ENCODE measurements at places on chromosomes 3 and 15.
A peak's percentile ranks its signal among the peaks of the same experiment; 100 is the strongest.

DNA sequence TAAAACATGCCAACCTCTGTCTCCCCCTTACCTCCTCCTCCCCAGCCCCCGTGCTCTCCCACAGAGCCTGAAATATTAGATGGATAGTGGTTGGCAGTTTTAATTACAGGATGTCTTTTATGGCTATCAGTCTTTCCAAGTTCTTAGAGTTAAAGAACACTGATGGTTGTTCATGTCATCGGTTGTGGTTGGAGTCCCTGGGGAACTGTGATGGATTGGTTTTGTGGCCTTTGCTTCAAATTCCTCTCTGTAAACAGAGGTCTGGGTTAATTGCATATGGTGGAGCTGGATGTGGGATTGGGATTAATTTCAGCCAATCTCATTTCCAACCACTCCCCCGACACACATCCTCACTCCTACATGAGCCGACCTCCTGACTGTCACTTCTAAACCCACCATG is 164.5 kb upstream of the PROK2 start:
- peak; percentile 40 for DNase-seq

DNA sequence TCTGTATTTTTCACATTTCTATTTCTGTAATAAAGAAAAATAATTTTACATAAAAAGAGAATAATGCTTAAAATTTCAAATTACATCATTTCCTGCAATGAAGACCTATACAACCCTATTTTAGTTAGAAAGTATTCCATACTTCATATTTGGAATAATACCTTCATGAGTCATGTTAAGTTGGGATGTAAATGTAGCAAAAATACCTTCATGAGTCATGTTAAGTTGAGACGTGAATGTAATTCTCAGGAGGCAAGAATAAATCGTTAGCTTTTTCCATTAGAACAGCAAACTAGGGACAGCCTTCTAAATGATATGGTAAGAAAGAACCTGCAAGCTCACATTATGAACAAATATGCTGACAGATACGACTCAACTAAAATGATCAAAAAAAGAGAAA is 91.9 kb downstream of the NAALADL2 start:
- no peak for DNase-seq

- no peak for DNase-seq
Observed at GRCh38 chr3:106534206-106534605, 665.4 kb upstream of the CBLB start.

GRCh38 chr3:112773864-112774263 is 72.8 kb downstream of the CD200R1L start:
- DNase-seq: no peak

GRCh38 chr15:26628879-26629529 is 143.9 kb downstream of the GABRB3 start:
- peak; percentile 66 for DNase-seq

- DNase-seq: no peak
Observed at GRCh38 chr15:98904544-98904943, 103.0 kb downstream of the PGPEP1L start.

- DNase-seq: no peak
Observed at GRCh38 chr3:125622381-125622791, 27.1 kb upstream of the OSBPL11 start.

DNA sequence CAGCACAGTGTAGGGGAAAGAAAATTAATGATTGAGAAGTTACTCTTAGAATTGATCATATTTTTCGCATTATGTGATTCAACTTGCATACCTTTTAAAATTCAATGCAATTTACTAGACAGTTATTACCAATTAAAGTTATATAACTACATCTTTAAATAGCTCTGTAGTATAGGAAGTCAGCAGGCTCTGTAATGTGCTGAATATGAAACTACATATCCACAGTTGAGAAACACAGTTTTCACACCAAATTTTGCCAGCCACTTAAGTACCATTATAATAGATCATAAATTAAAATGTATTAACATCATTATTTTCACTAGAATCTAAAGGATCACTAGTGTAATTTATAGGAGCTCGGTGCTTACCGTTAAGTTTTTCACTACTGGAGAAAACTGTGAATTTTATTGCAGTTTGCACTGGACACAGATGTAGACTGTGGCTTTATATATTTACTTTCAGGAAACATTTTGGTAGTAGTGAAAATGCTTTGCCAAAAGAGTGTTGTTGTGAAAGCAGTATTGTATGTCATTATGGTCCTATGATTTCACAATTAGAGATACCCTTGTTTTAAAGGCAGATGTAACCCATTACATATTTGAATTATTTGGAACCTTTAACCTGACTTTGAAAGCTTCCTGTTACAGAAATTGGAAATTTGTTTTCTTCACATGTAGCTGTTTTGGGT is 113.6 kb downstream of the PLCL2 start:
- DNase-seq: no peak

DNA sequence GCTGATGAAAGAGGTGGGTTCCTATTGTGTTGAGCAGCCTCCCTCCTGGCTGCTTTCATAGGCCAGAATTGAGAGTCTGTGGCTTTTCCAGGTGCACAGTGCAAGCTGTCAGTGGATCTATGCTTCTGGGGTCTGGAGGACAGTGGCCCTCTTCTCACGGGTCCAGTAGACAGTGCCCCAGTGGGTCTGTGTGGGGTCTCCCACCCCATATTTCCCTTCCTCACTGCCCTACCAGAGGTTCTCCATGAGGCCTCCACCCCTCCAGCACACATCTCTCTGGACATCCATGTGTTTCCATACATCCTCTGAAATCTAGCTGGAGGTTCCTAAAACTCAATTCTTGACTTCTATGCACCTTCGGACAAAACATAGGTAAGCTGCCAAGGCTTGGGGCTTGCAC is 201.2 kb downstream of the FAM43A start:
- DNase-seq: no peak

GRCh38 chr3:99947356-99947755 is 129.7 kb downstream of the CMSS1 start:
- DNase-seq: no peak

DNA sequence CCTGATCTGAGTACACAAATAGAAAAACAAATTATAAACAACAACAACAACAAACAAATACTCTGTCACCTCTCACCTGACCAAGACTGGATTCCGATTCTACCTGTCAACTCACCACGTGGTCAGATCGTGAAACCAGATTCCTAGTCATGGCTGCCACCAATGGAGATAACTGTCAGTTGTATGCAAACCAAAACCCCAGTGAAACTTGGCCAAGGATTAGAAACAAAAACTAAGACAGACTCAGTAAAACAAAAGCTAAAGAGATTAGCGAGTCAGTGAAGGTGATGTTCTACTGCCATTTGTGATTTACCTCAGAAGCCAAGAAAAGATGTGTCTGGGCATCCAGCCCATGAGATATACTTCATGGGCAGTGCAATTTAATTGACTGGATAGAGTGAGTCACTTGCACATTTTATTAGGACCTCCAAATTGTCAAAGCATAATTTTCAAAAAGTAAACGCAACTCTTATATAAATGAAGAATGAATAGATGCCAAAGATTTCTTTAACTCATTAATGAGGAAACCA is 31.1 kb downstream of the PHLDB2 start:
- DNase-seq: no peak

DNA sequence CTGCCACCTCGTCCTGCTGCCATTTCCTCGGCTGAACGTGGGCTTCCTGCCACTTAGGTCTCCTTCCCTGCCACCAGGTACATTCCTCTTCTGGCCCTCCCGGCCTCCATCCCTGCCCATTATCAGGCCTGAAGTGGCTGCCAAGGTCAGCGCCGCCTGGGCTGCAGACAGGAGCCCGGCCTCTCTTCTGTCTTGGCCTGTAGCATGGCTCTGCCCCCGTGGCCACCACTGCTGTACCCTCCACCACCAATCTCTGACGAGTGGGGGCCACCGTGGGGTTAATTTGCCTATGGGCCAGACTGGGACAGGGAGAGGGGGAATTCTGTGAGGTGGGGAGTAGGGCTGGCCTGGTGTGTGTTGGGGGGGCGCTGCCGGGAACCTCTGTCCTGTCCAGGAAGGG is 2.0 kb upstream of the BAHD1 start:
- DNase-seq: no peak

DNA sequence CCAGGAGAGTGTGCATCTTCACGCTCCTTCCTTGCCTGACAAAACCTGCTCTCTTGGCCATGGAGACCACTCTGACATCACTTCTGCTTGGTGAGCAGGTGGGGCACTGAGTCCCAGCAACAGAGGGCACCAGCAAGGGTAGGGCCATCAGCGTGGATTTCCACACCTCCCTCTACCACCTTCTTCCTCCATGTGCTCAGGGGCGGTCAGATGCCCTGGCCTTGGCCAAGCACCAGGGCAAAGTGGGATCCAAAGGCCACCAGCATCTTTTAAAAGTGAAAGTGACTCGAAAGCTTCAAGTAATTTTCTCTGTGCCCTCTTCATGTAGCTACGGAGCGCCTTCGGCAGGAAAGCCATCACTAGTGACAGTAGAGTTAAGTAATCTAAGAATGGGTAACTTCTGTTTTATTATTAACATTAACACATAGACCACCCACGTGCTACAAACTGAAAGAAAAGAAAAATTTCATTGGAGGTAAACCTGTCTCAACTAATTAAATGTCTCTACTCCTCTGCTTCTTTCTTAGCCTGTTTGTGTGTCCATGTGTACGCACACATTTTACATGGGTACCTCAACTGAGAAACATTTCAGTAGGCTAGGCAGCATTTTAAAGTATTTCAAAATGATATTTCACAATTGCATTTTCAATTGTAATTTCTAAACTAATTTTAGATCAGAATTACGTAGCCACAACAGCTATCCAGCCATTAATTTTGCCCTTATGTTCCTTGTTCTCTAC is 57.9 kb downstream of the CHSY1 start:
- DNase-seq: no peak

DNA sequence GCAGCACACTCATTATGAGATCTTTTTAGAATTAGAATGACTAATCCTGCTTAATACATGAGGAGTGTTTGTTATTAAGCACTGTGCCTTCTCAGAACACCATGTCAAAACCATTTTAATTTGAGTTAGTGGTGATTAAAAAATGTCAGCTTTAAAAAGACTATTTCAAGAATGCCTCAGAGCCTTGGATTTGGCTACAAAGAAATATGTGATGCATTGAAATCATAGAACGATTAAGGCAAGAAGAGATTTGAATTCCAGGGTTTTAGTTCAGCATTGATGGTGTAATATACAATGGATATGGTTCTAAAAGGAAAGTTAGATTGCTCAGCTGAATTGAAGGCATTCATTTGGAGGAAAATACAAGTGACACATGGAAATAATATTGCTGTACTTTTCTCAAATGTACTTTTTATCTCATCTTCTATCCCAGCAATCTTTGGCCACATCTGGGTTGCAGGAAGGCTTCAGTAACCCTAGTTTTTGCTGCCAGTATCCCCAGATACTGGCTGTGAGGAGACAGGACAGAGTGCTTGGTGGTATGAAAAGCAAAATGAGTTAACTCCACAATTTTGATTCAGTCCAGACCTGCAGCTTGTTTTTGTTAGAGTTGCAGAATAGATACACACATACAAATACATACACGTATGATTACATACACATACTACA is 303.8 kb downstream of the CLSTN2 start:
- no peak for DNase-seq

DNA sequence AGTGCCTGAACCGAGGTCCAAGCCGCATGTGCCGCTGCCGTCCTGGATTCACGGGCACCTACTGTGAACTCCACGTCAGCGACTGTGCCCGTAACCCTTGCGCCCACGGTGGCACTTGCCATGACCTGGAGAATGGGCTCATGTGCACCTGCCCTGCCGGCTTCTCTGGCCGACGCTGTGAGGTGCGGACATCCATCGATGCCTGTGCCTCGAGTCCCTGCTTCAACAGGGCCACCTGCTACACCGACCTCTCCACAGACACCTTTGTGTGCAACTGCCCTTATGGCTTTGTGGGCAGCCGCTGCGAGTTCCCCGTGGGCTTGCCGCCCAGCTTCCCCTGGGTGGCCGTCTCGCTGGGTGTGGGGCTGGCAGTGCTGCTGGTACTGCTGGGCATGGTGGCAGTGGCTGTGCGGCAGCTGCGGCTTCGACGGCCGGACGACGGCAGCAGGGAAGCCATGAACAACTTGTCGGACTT is 7.1 kb downstream of the DLL4 start:
- DNase-seq: no peak

DNA sequence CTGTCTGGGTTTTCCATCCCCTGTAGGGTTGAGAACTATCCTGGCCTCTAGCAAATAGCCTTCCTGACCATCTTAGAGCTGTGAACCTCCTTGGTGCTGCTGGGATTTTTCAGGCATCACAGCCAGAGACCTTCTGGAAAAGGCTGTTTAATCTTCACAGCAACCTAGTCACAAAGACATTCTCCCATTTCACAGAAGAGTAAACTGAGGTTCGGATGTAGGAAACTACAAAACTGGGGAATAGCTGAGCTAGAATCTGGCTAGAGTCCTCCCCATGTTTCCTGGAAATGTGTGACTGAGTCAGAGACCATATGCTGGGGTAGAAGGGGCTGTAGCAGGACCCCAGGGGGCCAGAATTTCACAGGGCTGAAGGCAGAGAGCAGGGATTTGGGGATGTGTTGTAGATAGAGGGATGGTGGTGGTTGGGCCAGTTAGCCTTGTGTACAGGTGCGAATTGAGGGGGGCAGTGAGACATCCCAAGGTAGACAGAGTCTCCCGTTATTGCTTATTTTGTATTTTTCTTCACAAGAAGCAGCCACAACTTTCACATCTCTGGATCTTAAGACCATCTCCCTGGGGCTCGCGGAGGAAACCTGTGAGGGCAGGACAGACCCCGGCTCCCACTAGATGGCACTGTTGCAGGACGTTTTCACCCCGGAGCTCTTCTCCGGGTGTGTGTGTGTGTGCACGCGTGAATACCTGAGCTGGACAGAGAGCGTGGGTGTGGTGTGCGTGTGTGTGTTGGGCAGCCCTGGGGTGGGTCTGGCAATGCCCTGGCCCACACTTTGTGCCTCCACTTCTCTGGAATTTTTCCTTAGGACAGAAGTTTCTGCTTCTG is 66.9 kb upstream of the PRR23C start:
- DNase-seq: peak; percentile 54

DNA sequence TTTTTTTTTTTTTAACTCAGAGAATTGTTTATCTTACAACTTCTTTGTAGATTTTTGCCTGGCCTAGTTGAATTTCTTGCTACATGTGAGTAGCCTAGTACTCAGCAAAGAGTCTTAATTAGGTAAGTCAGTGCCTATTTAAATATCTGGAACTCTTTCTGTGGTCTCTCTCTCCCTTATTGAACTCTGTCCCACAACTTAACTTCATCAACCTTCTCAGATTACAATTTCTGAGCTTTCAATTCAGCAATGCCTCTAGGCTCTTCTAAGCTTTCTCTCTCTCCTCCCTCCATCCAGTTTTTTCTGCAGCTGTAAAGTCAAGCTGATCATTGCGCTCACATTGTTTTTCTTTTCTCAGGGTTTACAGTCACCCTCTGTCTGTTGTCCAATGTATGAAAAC is 517.6 kb upstream of the ROBO1 start:
- DNase-seq: no peak

Data from left hindlimb (tissue), 1 donor.